ENCODE measurements at places on chromosomes 3 and 15. TPM values are rescaled to one million over a fixed set of nuclear protein-coding genes. Genes with fewer than 3 reads are reported as not detected.

Gene FBXL22
- 0.22 TPM for total RNA-seq

Gene GOLGA6L4
- 1.2 TPM for total RNA-seq

Gene FBXO40
- total RNA-seq, result under 0.01 TPM

Gene LRRC31
- not detected for total RNA-seq

All from uterine smooth muscle cell (primary cell).